ENCODE measurements at places on chromosomes 6 and 20.

GRCh38 chr6:4371207-4371921, 236.0 kb upstream of the ECI2 start:
- DNase-seq: no peak

DNA sequence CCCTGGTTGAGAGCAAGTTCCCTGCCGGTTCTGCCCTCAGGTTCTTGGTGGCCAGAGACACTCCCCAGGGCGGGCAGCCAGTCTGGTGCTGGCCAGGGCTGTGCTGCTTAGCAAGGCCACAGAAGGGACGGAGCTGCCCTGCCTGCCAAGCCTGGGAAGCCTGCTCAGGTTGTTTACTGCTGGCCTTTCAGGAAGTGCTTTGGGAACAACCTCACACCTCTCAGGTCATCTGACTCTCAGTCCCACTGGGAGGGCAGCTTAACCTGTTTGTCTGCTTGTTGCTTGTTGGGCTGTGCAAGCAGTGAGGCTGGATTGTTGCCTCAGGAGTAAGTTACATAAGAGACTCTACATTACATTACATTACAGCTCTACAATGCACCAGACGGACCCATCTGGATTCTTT, 75.8 kb upstream of the AFDN start:
- no peak for DNase-seq

- no peak for DNase-seq
Observed at GRCh38 chr20:8569766-8570165, 437.7 kb downstream of the PLCB1 start.

DNA sequence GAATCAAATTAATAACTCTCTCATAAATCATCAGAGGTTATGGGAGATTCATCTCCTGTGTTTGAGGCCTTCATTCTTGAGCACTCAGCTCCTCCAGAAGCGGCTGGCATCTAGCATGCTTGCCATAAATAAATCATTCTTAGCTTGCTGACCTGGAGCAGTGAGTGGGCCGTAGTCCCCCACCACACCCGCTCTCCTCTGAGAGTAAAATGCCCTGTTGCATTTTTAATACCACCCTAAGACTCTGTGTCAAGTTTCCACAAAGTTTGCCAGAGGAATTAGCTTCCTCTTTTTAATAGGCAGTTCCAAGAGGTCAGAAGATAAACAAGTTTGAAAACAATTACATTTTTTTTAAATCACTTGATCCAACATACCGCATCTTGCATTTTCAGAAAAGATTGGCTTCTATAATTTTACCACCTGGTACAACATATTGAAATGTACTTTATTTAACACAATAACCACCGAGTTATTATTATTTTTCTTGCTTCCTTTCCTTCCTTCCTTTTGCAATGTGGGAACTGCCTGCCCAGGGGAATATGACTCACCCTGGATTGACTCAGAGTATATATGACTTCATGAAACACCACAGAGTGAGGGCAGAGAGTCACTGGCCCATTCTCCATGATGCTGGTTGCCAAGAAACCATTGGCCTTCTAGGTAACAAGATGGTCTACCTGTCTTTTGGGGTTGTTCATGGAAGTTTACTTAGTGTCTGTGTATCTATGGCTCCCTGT, 29.4 kb upstream of the CLIC5 start:
- peak; percentile 30 for DNase-seq

DNA sequence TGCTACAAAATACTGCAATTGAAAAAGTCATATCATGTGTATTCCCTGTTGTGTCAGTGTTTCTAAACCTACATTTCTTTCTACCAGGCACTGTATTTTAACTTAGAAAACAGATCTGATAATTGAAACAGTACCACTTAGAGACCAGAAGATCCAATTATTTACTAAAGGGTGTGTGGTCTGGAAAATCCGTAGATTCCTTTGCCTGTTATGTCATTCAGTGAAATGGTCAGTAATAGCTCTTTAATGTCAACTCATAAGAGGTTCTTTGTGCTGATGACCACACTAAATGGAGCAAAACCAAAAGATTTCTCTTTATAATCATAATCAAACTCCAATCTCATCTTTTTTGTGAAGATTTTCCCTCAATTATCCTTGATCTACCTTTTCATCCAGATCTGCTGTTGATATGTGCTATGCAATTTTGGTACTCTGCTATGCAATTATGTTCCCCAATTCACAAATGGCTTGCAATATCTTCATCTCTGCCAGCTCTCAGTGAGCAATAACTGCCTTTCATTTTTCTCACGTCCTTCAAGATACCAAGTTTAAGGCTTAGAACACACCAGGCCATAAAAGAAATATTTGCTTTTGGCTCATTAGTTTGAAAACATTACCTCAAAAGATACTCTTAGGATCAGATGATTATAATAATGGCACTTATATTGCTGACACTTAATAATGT, 165.5 kb downstream of the MOXD1 start:
- no peak for DNase-seq

GRCh38 chr6:133595111-133595761, 293.7 kb upstream of the TCF21 start:
- DNase-seq: no peak

- DNase-seq: no peak
Observed at GRCh38 chr20:44850272-44850671, 35.2 kb upstream of the YWHAB start.

- no peak for DNase-seq
Observed at GRCh38 chr20:37356387-37356786, 10.4 kb downstream of the SRC start.

GRCh38 chr20:44723391-44723790, 8.2 kb downstream of the CCN5 start:
- no peak for DNase-seq

DNA sequence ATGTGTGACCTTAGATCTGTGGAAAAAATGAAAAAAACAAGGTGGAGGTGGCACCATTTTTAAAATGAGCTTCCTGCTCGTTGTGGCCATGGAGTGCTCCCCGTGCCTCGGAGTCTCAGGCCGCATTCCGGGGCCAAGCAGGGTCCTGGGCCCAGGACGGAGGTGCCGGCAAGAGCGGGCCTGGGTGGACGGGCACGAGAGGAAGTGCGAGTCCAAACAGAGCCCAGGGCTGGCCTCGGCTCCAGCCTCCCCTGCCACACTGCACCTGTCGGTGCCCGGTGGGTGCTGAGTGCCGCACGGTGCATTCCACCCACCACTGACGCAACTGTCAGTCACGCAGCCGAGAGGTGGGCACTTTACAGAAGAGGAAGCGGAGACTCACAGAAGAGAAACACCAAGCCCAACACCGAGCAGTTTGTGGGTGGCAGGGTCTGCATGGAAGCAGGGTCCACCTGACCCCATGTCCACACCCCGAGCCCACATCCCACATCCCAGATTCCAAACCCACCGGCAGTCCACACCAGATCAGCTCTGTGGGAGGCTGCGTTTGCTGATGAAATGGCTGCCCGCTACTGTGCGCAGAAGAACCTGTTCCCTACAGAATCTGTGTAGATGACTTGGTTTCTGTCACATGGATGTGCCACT, 97.7 kb downstream of the PSMB1 start:
- DNase-seq: no peak

DNA sequence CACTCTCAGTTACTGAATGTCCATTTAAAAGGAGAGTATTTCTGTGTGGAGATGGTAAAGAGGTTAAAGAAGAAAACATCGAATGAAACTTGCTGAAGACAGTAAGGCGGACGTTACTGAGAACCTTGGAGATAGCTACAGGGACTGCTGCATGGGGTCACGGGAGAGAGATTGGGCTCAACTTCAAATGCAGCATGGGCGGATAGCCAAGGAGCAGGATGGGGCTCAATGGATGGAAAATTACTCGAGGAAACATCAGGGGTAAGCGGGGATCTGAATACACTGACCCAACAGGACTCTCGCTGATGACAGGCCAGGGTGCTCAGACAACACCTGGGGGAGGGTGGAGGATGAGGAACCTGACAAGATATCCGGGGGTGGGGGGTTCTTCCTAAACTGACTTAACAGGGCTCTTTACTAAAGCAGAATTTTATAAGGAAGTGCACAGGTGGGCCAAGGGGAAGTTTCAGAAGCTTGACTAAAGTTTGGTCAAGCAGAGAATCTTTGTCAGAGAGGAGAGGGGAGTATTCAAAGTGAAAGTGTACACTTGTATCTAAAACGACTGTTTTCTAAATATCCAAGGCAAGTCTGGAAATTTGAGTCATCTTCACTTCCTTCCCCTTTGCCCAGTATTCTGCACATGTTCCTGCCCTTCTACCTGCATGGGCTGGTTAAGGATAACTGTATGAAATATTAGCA, 22.8 kb downstream of the ECT2L start:
- DNase-seq: peak; percentile 37

- peak; percentile 69 for DNase-seq
Observed at GRCh38 chr6:159151266-159151855, 17.8 kb upstream of the FNDC1 start.

DNA sequence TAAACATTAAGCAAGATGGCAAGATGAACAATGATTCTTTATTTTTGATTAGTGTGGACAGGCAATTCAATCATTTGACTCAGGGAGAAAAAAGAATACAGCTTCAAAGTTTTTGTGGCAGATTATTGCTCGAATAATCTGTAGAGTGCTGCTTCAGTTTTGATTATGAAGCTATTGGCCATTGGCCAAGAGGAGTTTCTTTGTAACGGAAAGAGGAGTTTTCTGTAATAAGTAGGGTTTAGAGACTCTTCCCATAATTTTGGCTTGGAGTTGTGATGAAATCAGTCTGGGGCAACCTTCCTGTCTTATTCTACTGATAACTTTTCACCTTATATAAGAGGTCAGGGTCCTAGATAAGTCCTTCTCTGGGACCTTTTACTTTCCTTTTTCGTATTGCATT, 256.7 kb upstream of the RAB32 start:
- DNase-seq: no peak

DNA sequence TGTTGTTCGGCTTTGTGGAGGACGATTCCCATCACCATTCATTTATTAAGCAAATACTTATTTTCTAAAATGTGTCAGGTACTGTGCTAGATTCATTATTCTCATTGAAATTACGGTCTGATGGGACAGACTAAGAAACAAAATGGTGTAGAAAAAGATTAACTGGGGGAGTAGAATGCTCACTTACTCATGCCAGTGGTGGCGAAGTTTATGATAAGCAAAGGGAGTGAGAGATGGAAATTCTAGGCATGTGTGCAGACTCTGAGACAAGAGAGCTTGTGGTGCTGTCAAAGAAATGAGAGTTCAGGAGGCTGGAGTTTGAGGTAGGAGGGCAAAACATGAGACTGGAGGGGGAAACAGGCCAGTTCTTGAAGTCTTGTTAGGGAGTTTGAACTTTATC, 896 bp downstream of the RPP21 start:
- DNase-seq: no peak

- peak; percentile 80 for DNase-seq
Observed at GRCh38 chr20:44979090-44979621, 12.8 kb downstream of the STK4 start.

DNA sequence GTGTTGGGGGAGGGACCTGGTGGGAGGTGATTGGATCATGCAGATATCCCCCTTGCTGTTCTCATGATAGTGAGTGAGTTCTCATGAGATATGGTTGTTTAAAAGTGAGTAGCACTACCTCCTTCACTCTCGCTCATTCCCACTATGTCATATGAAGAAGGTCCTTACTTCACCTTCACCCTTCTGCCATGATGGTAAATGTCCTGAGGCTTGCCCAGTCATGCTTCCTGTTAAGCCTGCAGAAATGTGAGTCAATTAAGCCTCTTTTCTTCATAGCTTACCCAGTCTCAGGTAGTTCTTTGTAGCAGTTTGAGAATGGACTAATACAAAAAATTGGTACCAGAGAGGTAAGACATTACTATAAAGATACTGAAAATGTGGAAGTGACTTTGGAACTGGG, 425.9 kb downstream of the HTR1B start:
- no peak for DNase-seq

DNA sequence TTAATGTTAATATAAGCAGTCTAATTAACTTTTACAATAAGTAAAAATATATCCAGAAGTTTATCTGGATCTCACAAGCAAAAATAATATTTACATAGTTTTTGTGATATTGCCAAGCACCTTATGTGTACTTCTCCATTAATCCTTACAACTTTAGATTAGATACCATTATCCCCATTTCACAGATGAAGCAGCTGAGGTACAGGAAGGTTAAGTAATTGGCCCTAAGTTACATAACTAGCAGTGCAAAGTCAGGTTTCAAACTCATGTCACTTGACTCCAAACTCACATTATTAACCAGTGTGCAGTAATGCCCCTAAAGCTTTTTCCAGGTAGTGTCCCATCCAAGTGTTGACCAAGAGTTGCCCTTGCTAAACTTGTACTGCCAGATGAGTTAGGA, 248.6 kb upstream of the STXBP5 start:
- no peak for DNase-seq

DNA sequence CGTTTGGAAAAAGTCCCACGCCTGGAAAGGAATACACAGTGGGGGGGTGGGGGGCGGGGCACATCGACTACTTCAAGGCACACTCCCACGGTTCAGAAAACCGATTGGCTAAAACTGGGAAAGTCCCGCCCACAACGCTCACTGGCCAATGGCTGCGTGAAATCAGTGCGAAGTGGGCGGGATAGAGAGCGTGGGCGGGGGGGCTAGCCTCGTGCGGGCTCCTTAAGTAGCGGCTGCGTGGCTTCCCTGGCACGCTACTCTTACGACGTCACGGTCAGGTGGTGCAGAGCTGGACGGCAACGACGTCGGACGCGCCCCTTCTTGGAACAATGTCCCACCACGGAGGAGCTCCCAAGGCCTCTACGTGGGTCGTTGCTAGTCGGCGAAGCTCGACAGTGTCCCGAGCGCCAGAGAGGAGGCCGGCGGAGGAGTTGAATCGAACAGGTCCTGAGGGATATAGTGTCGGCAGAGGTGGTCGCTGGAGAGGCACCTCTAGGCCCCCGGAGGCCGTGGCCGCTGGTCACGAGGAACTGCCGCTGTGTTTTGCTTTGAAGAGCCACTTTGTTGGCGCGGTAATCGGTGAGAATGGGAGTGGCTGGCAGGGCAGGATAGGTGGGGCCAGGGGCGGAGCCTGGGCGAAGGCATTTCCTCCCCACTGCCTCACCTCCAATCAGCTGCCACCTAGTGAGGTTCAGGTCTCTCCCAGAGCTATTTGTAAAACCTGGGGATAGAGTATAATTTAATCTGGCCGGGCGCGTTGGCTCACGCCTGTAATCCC, at the start of gene DDX43:
TSS of gene DDX43 (plus strand) at position 252 of the 778 bp plus-strand sequence. CDS start at position 330, 78 bp downstream.
- DNase-seq: peak; percentile 14

GRCh38 chr20:44056010-44056698, 130.8 kb downstream of the JPH2 start:
- DNase-seq: peak; percentile 70

DNA sequence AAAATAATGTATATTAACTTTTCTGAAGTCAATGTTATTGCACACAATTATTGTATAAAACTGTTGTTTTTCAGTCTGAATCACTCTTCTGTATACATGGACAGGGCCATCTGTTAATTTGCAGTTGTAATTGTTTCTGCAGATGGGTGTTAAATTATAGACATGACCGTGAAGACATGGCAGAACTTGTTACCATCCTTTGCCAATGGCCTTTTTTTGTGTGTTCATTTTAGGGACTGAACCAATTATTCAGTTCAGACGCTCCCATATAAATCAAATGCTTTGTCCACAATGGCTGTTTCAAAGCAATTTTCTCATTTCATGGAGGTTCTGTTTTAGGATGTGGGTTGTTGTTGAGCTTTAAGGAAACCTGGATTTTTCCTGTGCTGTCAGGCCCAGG, 533.7 kb downstream of the DOK5 start:
- DNase-seq: no peak

Measured in activated naive CD4-positive, alpha-beta T cell treated with anti-CD3 and anti-CD28 coated beads for 36 hours (primary cell).